DND-41 (cell line): ENCODE measurements at places on chromosomes 12 and 14.

- no peak overlapping the region for H3K27ac ChIP-seq
These were observed 512.6 kb downstream of the RERGL start for GRCh38 chr12:17577405-17577804.

DNA sequence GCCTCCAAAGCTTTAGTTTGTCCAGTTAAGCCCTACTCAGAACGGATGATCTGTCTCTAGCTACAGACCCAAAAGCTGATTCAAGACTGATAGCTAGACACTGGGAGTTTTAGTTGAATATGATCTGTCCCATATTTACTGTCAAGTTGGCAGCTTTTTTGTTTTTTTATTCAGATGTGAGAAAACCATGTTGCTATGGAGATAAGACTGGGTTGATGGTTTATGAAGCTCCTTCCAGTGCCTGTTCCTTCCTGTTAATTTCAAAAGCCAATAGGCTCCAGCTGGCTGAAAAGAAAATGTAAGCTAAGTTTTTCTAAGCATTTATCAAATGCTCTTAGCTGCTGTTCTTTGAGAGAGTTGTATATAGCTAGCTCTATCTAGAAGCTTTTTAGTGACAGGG is 4.7 kb downstream of the DYNLL1 start:
- no peak for DNase-seq
- peaks cover 13% of the 10 kb centered on the region for H3K4me1 ChIP-seq
- H3K27me3 ChIP-seq, result no peaks in the 10 kb centered on the region
- H3K4me3 ChIP-seq, result no peak overlapping the region

GRCh38 chr12:98121963-98122362 is 393.4 kb upstream of the TMPO start:
- H3K4me1 ChIP-seq, result no peaks in the 10 kb centered on the region
- no peaks in the 10 kb centered on the region for H3K36me3 ChIP-seq
- no peaks in the 10 kb centered on the region for H3K27me3 ChIP-seq
- H3K27ac ChIP-seq, result no peak overlapping the region
- DNase-seq, result no peak
- H3K4me3 ChIP-seq, result no peak overlapping the region

DNA sequence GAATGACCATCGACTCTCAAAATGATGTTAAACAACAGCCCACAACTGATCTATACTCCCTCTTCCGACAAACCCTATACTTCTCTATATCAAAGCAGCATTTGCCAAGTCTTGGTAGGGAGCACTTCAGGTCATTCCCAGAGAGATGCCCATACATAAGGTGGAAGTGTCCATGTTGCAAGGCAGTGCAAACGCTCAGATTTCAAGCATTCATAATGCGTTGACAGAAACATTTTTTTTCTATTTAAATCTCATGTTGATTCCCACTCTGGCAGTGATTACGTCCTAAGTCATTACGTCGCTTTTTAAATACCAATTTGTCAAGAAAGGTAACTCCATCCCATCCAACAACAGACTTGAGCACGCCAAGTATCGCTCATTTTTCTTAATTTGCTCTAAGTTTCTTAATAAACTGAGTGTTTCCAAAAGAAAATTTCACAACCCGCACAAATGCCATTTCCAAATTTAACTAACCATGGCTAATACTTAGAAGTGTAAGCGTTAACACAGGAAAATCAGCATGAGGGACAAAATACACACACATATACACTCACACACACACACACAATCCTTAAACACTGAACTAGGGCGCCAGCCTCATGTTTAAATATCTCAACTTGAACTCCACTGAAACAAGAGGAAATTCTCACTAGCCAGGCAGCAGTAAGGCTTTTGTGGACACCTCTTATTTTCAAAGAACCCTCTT is 1.1 kb downstream of the GXYLT1 start:
- H3K36me3 ChIP-seq, result no peaks in the 10 kb centered on the region
- no peak for DNase-seq
- H3K27ac ChIP-seq, result peak overlapping the region; percentile 19; the same call in 1 of the 2 replicates
- peak overlapping the region; percentile 42; the same call in 1 of the 2 replicates for H3K4me3 ChIP-seq
